ENCODE measurements at places on chromosomes 1 and 21.

DNA sequence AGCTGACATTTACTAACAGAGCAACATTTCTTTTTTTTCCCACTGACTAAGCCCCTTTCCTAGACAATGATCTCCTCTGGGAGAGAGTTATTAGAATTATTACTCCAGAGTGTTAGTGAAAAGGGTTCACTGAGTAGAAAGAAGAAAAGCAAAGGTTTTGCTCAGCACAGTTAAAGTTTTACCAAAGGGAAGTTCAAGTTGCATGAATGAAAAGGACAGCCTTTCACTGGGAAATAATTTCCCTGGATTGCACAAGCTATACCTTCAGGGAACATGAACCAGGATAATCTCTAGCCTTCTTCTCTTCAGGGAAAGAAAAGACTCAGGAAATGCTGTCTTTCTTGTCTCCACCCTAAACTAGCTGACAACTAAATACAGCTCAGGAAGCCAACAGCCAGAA lies 71.4 kb upstream of the ESRRG start:
- DNase-seq: no peak

DNA sequence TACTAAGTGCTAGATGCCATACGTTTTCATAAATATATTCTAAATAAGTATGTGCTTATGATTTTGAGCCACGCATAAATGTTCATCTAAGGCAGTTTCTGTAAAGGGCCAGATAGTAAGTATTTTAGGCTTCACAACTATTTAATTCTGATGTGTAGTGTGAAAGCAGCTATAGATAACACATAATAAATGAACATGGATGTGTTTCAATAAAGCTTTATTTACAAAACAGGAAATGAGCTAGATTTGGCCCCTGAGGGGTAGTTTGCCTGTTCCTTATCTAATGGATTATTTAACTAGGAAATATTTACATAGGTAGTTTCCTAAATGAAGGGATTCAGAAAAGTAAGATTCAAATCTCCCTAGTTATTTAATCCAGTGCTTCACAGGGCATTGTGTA lies 557.6 kb upstream of the PKN2 start:
- no peak for DNase-seq

- DNase-seq: no peak
These were observed 958 bp downstream of the DDR2 start for GRCh38 chr1:162633081-162633762.

DNA sequence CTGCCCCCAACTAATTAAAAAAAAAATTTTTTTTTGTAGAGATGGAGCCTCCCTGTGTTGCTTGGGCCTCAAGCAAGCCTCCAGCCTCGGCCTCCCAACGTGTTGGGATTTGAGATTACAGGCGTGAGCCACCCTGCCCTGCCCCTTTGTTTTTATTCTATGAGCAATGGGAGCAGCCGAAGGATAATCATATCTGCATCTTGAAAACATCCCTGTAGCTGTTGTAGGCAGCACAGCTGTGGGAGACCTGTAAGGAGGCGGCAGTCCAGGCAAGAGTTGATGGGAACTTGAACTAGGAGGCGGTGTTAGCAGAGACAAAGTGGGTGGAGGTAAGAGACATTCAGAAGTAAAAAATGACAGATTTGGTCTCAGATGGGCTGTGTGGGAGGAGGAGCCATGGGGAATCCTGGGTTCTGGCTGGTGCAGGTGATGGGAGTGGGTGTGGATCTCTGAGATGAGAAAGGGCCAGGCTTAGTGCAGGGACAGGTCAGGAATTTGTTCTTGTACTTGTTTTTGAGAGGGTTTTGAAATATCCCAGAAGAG lies 31.3 kb downstream of the STUM start:
- DNase-seq: no peak

DNA sequence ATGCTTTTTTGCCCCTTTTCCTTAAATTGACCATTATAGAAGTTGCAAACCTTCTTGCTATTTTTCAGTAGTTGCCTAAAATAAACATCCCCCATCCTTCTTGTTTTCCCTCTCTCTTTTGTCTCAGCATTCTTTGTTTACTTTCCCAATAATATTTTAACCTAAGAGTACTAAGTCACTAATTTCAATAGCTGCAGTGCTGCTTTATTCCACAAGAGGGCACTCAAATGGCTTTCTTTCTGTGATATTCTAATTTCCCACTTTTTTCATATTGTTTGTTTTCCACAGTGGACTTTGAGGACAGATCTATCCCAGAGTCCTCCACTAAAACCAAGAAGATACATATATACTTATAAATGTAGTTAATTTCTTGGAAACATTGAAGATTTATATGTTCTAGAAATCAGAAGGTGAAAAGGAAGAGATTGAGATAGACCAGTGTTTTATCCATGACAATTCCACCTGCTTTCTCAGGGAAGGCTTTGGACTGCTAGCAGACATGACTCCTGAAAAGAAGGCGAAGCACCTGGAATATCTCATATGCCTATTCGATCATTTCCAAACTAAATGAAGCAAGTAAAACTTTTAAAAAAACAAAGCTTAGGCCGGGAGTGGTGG lies 104.8 kb upstream of the GRIK1 start:
- DNase-seq: no peak

DNA sequence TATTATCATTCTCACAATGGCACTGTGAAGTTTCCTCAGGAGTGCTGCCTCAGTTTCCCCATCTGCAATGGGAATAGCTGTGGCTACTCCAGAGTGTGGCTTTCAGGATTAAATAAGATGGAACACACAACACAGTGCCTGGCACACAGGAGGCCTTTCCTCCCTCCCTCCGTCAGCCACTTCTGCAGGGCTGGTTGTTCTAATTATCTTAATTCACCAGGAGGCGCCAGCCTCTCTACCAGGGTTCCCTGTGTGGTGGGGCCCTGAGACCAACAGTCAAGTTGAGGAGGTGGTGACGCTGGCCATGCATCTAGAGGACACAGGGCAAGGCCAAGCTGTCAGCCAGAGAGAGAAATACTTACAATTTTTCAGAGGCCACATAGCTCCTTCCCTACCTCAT lies 6.3 kb upstream of the FOXO6 start:
- DNase-seq: no peak

DNA sequence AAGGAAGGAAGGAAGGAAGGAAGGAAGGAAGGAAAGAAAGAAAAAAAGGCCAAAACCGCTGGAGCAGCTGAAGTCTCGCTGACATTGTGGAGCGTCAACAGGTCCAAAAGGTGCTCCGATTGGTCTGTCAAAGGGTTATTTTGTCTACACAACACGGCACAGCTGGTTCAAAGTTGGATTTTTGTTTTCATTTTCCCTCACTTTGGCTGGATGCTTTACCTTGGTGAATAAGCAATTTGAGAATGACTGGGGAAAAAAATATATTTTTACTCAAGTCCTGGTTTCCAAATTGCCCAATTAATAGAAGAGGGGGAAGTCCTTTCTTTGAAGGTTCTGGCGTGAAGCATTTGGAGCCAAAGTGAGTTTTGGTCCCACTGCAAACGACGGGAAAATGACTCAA lies 19.3 kb upstream of the PAX7 start:
- DNase-seq: no peak

DNA sequence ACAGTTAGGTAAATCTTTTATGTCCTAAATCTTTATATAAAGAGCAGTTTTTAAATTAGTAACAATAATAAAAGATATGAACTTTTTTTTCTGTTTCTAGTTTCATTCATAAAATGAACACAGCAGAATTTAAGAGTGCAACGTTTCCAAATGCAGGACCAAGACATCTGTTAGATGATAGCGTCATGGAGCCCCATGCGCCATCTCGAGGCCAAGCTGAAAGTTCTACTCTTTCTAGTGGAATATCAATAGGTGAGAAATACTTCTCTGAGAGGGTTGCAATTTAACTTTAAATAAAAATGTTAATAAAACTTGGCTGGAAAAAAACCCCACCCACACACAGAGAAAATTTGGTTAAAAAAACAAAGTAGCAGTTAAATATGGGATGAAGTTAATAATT lies 15.0 kb upstream of the ANGPTL1 start:
- DNase-seq: no peak

DNA sequence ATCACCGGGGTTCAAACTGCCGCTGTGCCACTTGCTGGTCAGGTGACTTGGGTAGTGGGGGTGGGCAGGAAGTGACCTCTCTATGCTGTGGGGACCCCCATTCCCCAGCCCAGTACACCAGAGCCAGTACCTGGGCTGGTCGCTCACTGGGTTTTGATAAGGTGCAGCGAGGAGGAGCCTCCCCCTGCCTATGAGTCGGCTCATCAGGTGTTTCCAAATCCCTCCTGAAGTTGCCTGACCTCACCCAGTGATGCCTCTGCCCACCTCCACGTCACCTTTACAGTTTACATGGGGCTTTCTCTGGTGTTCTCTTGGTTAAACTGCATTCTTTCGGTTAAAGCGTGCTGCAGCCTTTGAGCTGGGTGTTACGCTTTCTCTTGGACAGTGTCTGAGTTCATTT lies 58.2 kb downstream of the ARHGEF10L start:
- DNase-seq: no peak

DNA sequence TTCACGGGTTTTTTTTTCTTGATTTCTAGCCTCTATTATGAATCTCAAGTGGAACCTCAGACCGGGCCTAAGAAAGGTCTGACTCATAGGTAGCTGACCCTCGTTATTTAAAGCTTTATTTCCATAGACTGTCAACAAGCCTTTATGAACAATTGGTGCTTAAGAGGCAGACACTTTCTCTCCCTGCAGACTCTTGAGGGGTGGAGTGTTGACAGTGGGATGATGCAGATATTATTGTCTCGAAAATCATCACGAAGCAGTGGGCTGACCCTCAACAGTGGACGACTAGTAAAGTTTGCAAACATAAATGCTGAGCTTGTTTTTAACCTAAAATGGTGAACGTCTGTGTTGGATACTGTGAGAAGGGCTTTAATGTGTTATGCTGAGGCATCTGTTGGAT lies 1.8 kb downstream of the SFT2D2 start:
- no peak for DNase-seq

- DNase-seq: no peak
These were observed 7.5 kb downstream of the PRPF38B start for GRCh38 chr1:108699375-108700332.

DNA sequence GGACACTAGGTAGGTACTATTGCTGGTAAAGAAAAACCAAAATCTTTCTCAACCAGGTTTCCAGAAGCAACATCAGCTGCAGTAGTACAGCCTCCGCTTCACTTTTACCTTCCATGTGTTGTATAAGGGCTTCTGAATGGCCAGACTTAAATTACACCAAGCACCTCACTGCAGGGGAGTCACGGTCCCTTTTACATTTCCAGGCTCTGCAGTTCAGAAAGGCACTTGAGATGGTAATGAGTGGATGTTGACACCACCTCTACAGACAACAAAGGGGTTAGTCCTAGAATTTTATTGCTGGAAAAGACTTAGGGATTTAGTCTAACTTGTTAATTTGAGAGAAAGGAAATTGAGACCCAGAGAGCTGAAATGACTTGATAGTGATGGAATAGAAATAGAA lies 12.0 kb upstream of the DUSP12 start:
- no peak for DNase-seq

DNA sequence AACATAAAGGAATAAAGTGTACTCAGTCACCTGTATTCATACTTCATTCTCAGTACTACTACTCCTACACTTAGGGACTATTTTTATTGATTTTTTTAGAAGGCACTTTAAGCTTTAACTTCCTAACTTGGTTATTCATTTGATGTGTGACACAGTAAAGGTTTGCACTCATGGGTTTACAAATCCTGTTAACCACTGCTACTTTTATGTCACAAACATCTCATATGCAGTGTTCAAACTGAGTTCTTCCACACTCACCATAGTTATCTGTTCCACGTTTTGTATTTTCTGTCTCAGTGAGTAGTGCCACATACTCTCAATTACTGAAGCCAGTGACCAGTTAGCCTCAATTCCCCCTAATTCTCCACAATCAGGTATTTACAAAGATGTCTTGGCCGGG lies 33.2 kb downstream of the RCOR3 start:
- no peak for DNase-seq

GRCh38 chr21:38254970-38255369 lies 1.8 kb upstream of the KCNJ15 start:
- no peak for DNase-seq

GRCh38 chr21:15631342-15631741 lies 98.4 kb upstream of the USP25 start:
- DNase-seq: no peak

- DNase-seq: no peak
These were observed 187.1 kb upstream of the NFIA start for GRCh38 chr1:60895252-60895651.

DNA sequence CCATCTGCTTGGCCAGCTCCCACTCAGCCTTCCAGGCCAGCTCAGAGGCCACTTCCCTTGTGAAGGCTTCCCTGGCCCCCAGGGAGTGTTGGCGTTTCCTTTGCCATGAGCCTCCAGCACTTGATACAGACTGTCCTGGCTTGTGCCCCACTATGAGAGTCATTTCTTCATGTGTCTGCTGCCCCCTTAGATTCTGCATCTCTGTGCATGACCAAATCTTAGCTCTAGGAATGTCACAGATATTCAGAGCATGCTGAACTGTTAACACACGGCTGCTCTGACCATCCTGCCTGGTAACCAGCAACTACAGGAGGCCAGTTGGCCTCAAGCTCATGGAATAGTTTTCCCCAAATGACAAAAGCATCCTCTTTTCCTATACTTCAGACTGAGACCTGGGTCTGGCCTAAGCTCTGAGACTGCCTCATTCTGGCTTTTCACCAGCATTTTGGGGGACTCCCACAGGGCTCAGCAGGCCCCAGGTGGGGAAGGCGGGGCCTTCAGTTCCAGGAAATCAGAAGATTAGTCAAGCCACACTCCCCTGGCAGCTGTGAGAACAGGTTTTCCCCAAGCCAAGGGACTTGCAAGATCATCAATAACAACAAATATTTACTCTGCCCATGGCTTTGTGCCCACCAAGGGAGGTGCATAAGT lies 182.6 kb upstream of the EDN2 start:
- DNase-seq: no peak
